ENCODE measurements at places on chromosomes 11 and 22.

DNA sequence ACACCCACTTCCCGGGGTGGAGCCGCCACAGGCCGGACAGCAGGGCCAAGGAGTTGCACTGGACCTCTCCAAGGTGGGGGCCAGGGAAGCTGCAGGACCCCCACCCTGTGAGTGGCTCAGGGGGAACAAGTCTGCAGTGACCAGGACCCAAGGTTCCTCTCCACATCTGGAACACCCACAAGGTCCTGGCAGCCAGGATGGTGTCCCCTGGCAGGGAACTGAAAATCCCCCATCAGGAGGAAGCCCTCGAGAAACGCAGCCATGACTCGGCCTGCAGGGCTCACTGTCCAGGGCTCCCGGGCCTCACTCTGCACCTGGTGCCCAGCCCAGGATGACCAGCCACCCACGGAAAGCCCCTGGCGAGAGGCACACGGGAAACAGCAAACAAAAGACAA lies 11.5 kb downstream of the RNH1 start:
- peak; percentile 10 for DNase-seq

DNA sequence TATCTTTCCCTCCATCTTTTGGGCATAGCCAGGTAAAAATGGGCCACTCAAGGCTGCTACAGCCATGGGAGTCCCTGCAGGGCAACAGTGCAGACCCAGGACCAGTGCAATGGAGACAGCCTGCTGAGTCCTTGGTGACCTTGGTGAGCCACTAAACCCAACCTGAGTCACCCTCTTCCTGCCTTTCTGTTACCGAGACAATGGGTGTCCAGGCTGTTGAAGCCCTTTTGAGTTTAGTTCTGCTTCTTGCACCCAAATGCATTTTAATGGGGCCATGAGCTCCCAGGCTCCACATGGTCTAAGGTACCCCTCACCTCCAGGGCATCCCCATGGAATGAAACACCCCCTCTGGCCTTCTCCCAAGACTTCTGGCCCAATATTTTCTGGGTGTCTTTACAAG lies 874 bp upstream of the PLAAT4 start:
- no peak for DNase-seq

GRCh38 chr11:2307501-2308331 lies 5.9 kb downstream of the TSPAN32 start:
- no peak for DNase-seq

- no peak for DNase-seq
These were observed 31.2 kb downstream of the RRP8 start for GRCh38 chr11:6572215-6572614.

DNA sequence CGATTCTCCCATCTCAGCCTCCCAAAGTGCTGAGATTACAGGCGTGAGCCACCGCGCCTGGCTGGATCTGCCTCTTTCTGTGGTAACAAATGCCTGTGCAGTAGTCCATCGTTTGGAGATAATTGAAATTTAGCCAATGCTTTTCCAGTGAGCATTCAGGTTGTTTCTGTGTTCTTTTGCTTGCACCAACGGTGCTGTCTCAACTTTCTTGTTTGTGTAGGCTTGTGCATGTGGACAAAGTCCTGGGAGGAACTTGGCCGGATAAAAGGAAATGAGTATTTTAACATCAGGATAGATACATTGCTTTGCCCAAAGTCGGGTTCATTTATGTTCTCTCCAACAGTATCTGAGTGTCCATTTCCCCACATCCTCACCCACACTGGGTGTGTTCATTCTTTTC lies 85.7 kb downstream of the KIAA1671 start:
- no peak for DNase-seq

DNA sequence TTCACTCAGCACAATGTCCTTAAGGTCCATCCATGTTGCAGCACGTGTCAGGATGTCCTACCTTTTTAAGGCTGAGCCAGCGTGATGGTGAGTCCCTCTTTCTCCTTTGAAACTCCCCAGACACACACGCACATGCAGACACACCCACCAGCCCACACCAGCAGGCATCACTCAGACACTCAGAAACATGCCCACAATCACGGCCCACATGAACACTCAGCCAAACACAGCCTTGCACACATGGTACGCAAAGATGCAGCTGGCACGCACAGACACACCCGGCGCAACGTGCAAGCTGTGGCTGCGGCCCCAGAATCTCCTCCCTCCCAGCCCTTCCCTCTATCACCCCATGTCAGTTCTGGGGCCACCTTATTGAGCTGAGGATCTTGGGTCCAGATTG lies 8.0 kb downstream of the FADS3 start:
- no peak for DNase-seq

DNA sequence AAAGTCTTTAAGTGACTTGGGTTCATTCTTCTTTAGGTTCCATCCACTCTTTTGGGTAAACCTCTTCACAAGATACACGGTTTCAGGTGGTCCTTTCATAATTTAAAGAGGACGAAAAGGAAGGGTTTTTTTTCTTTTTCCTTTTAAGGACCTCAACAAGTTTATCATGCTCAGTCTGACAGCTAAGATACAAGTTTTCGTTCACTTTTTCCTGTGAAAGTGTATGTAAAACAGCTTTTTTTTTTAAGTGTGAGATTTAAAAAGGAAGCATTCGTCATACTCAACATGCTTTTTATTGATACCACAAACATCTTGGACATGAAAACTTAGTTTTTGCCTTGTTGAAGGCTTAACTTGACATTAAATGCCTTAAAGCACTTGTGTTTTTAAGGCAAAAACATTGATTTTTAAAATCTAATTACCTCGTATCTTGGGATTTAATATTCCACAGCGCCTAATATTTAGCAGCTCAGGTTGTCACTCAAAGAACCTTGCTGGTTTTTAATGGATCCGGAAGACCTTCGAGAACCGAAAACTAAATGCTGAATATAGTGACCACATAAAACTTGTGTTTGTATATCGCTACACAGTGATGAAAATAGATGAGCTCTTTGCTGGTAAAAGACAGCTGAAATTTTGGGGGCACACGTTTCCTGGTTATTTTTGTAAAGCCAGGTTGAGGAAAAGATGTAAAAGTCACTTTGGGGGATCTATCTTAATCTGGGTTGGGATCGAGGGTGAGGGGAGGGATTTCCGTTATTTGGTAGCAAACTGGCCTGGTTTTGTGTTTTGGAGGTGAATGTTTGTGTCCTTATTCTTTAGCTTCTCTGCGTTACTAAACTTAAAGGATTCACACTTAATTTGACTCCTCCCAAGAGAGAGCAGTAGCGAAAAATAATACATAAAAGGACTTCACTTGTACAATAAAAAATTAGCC lies 2.3 kb downstream of the PCF11 start:
- DNase-seq = no peak

- DNase-seq = no peak
These were observed 16.9 kb upstream of the TCF20 start for GRCh38 chr22:42287174-42287890.

DNA sequence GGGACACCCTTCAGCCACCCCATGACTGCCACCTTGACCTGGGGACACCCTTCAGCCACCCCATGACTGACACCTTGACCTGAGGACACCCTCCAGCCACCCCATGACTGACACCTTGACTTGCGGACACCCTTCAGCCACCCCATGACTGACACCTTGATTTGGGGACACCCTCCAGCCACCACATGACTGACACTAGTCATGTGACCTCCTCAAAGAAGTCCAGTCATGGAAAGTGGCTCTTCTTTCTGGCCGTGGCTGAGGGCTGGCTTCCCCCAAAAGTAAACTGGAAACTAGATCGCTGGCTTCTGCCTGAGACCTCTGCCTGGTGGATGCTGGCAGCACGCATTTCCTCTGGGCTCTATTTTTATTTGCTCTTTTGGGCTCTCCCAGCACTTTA lies 28.4 kb downstream of the ARFGAP2 start:
- no peak for DNase-seq

- no peak for DNase-seq
These were observed 9.1 kb upstream of the MN1 start for GRCh38 chr22:27810609-27811151.

- no peak for DNase-seq
These were observed 34.5 kb upstream of the PAMR1 start for GRCh38 chr11:35559949-35560348.

- DNase-seq = no peak
These were observed 978 bp downstream of the C11orf87 start for GRCh38 chr11:109422870-109423465.

- no peak for DNase-seq
These were observed 11.0 kb upstream of the PTPN5 start for GRCh38 chr11:18802381-18803257.

- DNase-seq = no peak
These were observed 47.4 kb downstream of the SYT13 start for GRCh38 chr11:45238724-45239123.

- DNase-seq = no peak
These were observed 769 bp downstream of the MAFF start for GRCh38 chr22:38202437-38203089.

GRCh38 chr11:113481226-113481625 lies 6.0 kb upstream of the DRD2 start:
- DNase-seq = no peak

DNA sequence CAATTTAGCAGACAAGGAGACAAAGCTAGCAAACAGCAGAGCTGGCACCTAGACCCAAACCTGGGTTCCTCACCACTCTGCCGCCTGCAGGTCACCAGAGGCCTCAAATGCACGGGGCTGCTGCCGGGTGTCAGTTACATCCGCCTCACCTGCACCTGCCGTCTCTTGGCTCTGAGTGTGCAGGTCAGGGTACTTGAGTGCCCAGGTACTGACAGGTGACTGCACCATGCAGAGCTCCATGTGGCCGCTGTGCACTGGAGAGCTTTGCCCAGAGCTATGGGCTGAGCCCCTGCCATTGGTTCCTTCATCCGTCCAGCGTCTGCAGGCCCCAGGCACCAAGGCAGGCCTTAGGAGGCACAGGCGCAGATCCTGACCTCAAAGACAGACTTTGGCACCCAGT lies 35.0 kb downstream of the PDGFB start:
- DNase-seq = no peak

DNA sequence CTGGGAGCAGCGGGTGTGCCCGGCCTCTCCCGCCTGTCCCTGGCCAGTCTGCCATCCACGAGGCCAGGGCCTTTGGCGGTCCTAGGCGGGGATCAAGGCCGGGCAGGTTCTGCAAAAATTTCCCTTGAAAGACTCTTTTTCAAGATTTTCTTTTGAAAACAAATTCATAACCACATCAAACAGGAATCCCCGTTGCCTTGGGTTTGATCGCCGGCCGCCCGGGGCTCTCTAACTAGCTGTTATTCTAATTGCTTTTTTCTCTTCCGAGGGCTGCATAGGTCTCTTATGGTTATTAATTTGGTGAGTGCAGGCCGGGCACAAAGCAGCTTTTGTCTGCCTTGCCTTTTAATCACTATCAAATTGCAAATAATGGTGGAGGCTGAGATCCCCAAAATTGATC lies 42.0 kb downstream of the CDKN1C start:
- no peak for DNase-seq

GRCh38 chr22:25933158-25933788 lies 191.3 kb downstream of the MYO18B start:
- no peak for DNase-seq

GRCh38 chr11:64844330-64845128 lies at the start of gene CDC42BPG:
Gene CDC42BPG, minus strand, starts transcription at chr11:64844653. Its CDS starts 84 bp downstream, at chr11:64844569.
- DNase-seq = peak; percentile 91

- no peak for DNase-seq
These were observed 105.6 kb downstream of the RBFOX2 start for GRCh38 chr22:35923026-35923425.

DNA sequence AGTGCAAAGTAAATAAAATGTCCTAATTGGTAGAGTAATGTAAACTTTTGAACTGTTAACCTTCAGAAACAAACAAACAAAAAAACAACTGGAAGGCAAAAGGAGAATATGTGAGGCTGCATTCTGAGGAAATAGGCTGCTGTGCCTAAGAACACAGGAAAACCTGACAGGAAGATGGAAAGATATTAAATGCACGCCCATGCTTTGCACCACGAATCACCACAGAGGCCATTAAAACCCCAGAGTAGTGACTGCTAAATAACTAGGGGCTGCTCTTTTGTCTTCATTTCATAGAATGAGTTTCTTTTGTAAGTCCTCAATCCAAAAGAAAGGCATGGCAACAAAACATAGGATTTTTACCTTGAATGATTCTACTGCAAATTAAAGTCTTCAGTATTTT lies 436.0 kb downstream of the RAB38 start:
- DNase-seq = no peak

- no peak for DNase-seq
These were observed 697 bp upstream of the PAFAH1B2 start for GRCh38 chr11:117143390-117143789.

DNA sequence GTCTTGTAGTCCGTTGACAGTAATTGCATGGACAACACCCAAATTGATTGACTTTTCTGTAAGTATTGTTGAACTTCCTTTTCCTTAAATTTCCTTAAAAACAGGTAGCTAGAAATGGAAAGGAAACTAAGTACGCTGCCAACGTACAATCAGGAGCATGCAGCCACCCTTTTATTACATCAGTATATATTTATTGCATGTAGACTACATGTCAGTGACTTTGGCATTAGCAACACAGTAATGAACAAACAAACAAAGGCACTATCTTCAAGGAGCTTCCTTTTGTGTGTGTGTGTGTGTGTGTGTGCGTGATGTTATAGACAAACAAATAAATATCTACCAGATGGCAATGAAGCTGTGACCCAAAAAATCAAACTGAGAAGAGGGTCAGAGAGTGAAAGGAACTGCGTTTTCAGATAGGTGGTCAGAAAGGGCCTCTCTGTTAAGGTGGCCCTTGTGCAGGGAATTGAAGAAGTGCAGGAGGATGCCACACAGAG lies at the start of gene OR9Q1:
Gene OR9Q1, plus strand, starts transcription at position 447 of the 497 bp plus-strand sequence. CDS start 155,564 bp downstream, outside the sequence.
- no peak for DNase-seq

DNA sequence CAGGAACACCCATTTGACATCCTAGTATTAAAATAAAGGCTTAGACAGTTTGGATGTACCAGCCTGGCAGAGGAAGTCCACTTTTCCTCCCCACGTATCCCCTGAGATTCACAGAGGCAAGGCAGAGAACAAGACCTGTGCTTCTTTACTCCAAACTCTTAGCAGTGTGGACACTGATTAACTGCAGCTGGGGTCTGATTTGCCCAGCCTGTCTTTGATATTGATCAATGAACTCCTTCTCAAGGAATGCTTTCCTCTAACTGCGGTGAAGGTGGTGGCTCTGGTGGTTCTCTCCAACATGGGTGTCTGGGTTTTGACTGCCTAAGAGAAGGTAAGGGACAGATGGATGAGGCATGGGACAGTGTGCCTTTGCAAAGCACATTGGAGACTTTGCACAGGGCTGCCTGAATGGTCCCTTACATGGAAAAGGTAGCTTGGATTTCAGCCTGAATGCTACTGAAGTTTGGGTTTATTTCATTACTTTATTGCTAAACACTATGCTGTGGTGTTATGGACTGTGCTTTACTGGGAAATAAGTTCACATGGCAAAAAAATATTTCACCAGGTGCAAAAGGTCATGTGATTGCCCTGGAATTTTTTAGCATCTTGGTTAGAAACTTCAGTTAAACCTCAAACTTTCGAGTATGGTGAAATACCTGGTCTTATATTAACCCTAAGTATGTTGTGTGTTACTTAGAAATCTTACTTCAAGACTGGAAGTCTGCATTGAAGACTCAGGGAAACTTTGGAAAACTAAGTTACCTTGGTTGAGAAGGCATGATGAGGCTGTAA lies 1.8 kb downstream of the GAS2 start:
- DNase-seq = no peak

Measured in GM12891 (cell line).